ENCODE measurements at places on chromosomes 16 and 17. TPM values are rescaled to one million over a fixed set of nuclear protein-coding genes. Genes with fewer than 3 reads are reported as not detected.
A peak's percentile ranks its signal among the peaks of the same experiment; 100 is the strongest.

PRR15L gene
- total RNA-seq, result not detected

- no peak for DNase-seq
- peak overlapping the region; percentile 85 for H3K4me3 ChIP-seq
- no peak overlapping the region for H3K27ac ChIP-seq
- H3K36me3 ChIP-seq, result no peaks in the 10 kb centered on the region
- H3K27me3 ChIP-seq, result peaks cover 28% of the 10 kb centered on the region
- H3K4me1 ChIP-seq, result peaks cover 27% of the 10 kb centered on the region
Observed at GRCh38 chr17:62626719-62627218, 701 bp upstream of the MRC2 start.

GRCh38 chr16:88048985-88049384 is 97.8 kb downstream of the BANP start:
- no peak overlapping the region for H3K27ac ChIP-seq
- H3K27me3 ChIP-seq, result no peaks in the 10 kb centered on the region
- H3K4me1 ChIP-seq, result no peaks in the 10 kb centered on the region
- DNase-seq, result no peak
- no peaks in the 10 kb centered on the region for H3K36me3 ChIP-seq

- DNase-seq, result no peak
- no peaks in the 10 kb centered on the region for H3K36me3 ChIP-seq
- H3K4me1 ChIP-seq, result no peaks in the 10 kb centered on the region
- H3K27me3 ChIP-seq, result peaks cover 34% of the 10 kb centered on the region
- H3K27ac ChIP-seq, result no peak overlapping the region
- H3K4me3 ChIP-seq, result no peak overlapping the region
Observed at GRCh38 chr16:48075398-48075797, 80.4 kb downstream of the ABCC12 start.

DNA sequence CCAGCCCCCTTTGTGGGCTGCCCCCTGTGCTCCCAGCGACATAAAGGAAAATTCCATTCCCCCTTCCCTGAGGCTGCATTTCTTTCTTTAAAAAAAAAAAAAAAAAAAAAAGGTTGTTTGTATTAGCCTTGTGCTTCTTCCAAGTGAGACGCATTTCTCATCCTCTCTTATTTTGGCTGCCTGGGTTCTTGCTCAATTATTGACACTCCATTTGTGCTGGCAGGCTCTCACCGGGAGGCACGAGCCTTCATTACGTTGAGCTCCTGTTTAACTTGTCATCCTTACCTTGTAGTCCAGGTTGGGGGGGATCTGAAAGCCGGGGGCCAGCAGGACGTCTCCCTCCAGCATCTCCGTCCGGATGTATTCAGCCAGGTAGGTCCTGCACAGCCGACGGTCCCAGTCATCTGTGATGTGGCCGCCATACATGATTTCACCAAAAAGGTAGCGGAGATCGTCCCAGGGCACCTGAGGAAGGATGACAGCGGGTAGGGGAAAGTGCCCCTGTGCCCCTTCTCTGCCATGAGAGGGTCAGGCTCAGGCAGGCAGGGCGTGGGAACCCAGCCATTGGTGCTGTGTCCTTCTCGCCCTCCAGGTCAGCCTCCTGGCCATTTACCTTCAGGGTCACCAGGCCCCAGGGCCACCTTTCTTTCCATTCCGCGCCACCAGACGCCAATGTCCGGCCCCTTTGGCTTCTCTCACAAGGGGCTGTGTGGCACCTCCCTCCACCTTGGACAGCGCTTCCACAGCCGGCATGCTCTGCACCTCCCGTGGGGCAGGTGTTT is 50.6 kb downstream of the PGS1 start:
- peak overlapping the region; percentile 1 for H3K27ac ChIP-seq
- no peaks in the 10 kb centered on the region for H3K27me3 ChIP-seq
- DNase-seq, result no peak
- no peak overlapping the region for H3K4me3 ChIP-seq
- no peaks in the 10 kb centered on the region for H3K4me1 ChIP-seq
- peaks cover 5% of the 10 kb centered on the region for H3K36me3 ChIP-seq

GRCh38 chr16:11757671-11758545 is 15.3 kb upstream of the TXNDC11 start:
- peaks cover 14% of the 10 kb centered on the region for H3K36me3 ChIP-seq
- no peaks in the 10 kb centered on the region for H3K4me1 ChIP-seq
- H3K4me3 ChIP-seq, result no peak overlapping the region
- H3K27me3 ChIP-seq, result no peaks in the 10 kb centered on the region
- DNase-seq, result no peak
- H3K27ac ChIP-seq, result peak overlapping the region; percentile 23

- H3K36me3 ChIP-seq, result peaks cover 10% of the 10 kb centered on the region
- H3K27me3 ChIP-seq, result no peaks in the 10 kb centered on the region
- H3K4me1 ChIP-seq, result no peaks in the 10 kb centered on the region
- no peak overlapping the region for H3K4me3 ChIP-seq
Observed at GRCh38 chr16:3732171-3732570, 14.8 kb upstream of the TRAP1 start.

DNA sequence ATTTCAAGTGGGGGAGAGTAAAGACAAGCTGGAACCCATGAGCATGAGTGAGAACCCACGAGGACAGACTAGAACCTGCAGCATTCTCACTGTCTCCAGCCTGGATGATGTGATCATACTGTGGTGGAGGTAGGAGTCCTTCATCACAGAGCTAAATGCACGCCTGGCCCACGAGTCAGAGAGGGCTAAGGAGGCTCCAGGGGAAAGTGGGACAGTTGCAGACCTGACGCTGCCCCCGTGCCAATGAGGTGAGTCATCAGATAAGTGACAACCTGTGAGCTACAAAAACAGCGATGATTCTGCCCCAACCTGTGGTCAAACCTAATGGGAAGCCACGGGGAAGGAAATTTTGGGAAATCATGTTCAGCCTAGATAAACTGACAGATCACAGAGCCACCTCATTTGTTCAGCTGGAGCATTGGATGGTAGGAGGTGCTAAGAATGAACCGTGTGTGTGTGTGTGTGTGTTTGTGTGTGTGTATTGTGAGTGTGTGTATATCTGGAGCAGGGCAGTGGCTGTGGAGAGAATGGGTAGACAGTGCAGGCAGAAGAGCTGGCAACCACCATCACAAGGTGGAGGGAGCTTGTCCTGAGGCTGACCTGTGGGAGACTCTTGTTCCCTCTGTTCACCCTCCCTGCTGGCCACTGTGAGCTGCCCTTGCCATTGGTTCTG is 131.8 kb downstream of the UTP18 start:
- no peaks in the 10 kb centered on the region for H3K36me3 ChIP-seq
- H3K4me1 ChIP-seq, result no peaks in the 10 kb centered on the region
- DNase-seq, result no peak
- no peak overlapping the region for H3K4me3 ChIP-seq

DNA sequence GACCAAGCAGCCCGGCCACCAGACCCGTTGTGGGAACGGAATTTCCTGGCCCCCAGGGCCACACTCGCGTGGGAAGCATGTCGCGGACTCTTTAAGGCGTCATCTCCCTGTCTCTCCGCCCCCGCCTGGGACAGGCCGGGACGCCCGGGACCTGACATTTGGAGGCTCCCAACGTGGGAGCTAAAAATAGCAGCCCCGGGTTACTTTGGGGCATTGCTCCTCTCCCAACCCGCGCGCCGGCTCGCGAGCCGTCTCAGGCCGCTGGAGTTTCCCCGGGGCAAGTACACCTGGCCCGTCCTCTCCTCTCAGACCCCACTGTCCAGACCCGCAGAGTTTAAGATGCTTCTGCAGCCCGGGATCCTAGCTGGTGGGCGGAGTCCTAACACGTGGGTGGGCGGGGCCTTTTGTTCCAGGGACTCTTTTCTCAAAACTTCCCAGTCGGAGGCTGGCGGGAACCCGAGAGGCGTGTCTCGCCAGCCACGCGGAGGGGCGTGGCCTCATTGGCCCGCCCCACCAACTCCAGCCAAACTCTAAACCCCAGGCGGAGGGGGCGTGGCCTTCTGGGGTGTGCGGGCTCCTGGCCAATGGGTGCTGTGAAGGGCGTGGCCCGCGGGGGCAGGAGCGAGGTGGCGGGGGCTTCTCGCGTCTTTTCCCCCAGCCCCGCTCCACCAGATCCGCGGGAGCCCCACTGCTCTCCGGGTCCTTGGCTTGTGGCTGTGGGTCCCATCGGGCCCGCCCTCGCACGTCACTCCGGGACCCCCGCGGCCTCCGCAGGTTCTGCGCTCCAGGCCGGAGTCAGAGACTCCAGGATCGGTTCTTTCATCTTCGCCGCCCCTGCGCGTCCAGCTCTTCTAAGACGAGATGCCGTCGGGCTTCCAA is at the start of gene SLC2A4:
TSS of gene SLC2A4 (plus strand) at position 645 of the 879 bp plus-strand sequence. CDS start at position 862, 217 bp downstream.
- peaks cover 32% of the 10 kb centered on the region for H3K27me3 ChIP-seq
- H3K36me3 ChIP-seq, result no peaks in the 10 kb centered on the region
- H3K27ac ChIP-seq, result no peak within 1 kb of the TSS
- H3K4me1 ChIP-seq, result peaks cover 26% of the 10 kb centered on the region

KRT33B gene
- not detected for total RNA-seq

GRCh38 chr16:57388359-57389086 is 16.0 kb upstream of the CCL17 start:
- peak overlapping the region; percentile 41 for H3K27ac ChIP-seq
- H3K4me1 ChIP-seq, result peaks cover 11% of the 10 kb centered on the region
- no peaks in the 10 kb centered on the region for H3K36me3 ChIP-seq
- no peak for DNase-seq

GRCh38 chr17:83199500-83200201 is 120.2 kb downstream of the METRNL start:
- no peaks in the 10 kb centered on the region for H3K36me3 ChIP-seq
- peak overlapping the region; percentile 93 for H3K4me3 ChIP-seq
- H3K4me1 ChIP-seq, result peaks cover 72% of the 10 kb centered on the region
- H3K27ac ChIP-seq, result peak overlapping the region; percentile 96
- H3K27me3 ChIP-seq, result no peaks in the 10 kb centered on the region
- DNase-seq, result peak; percentile 88

PRSS8 gene
- not detected for total RNA-seq

WNK4 gene
- 1.0 TPM for total RNA-seq

DNA sequence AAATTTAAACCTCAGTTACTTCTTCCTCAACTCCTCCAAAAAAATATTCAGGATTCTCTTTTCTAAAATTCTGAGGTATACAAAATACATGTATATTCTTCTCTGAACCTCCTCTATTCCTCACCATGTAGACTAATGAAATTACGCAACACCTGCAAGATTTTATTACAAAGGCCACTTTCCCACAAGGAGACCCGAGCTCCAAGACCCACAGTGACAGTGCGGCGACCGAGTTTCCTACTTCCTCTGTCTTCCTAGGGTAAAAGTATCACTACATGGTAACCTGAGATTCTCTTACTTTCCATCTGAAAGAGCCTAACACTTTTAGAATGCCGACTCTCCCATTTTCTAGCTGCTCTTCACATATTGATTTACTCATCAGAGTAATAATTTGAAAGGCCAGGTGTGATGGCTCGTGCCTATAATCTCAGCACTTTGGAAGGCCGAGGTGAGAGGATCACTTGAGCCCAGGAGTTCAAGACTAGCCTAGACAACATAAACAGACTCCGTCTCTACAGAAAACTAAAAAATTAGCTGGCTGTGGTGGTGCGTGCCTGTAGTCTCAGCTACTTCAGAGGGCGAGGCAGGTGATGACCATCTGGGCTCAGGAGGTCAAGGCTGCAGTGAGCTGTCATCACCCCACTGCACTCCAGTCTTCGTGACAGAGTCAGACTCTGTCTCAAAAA is 35.7 kb downstream of the CYTH1 start:
- no peaks in the 10 kb centered on the region for H3K27me3 ChIP-seq
- peak overlapping the region; percentile 84 for H3K27ac ChIP-seq
- peaks cover 98% of the 10 kb centered on the region for H3K4me1 ChIP-seq
- peak overlapping the region; percentile 80 for H3K4me3 ChIP-seq
- H3K36me3 ChIP-seq, result peaks cover 6% of the 10 kb centered on the region

CCL4 gene
- 200 TPM for total RNA-seq

C1QTNF8 gene
- total RNA-seq, result not detected

- H3K27ac ChIP-seq, result no peak overlapping the region
- no peak for DNase-seq
- no peak overlapping the region for H3K4me3 ChIP-seq
Observed at GRCh38 chr17:40720899-40721298, 17.3 kb upstream of the KRT24 start.

DNA sequence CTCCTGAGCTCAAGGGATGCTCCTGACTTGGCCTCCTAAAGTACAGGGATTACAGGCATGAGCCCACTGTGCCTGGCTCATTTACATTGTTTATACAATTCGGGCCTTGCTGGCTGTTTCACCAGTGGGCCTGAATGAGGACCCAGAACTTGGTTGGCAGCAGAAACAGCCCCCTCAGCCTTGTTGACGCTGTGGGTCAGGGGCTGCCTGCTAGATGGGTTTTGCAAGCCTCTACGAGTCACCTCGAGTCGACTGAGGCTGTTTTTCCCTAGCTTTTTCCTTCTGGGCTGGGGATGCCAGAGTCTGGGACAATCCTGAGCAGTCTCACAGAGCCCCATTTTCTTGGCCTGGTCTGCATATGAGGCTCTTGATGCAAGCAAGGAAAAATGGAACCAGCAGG is 16.1 kb downstream of the PPL start:
- no peak for DNase-seq
- H3K27me3 ChIP-seq, result no peaks in the 10 kb centered on the region
- H3K36me3 ChIP-seq, result no peaks in the 10 kb centered on the region
- no peak overlapping the region for H3K27ac ChIP-seq
- H3K4me3 ChIP-seq, result no peak overlapping the region

MYOCD gene
- not detected for total RNA-seq

- peaks cover 5% of the 10 kb centered on the region for H3K4me1 ChIP-seq
- DNase-seq, result no peak
- H3K4me3 ChIP-seq, result no peak overlapping the region
- no peaks in the 10 kb centered on the region for H3K27me3 ChIP-seq
- H3K36me3 ChIP-seq, result no peaks in the 10 kb centered on the region
- H3K27ac ChIP-seq, result no peak overlapping the region
Observed at GRCh38 chr16:70701998-70702397, 16.1 kb upstream of the MTSS2 start.

MYH2 gene
- not detected for total RNA-seq

DNA sequence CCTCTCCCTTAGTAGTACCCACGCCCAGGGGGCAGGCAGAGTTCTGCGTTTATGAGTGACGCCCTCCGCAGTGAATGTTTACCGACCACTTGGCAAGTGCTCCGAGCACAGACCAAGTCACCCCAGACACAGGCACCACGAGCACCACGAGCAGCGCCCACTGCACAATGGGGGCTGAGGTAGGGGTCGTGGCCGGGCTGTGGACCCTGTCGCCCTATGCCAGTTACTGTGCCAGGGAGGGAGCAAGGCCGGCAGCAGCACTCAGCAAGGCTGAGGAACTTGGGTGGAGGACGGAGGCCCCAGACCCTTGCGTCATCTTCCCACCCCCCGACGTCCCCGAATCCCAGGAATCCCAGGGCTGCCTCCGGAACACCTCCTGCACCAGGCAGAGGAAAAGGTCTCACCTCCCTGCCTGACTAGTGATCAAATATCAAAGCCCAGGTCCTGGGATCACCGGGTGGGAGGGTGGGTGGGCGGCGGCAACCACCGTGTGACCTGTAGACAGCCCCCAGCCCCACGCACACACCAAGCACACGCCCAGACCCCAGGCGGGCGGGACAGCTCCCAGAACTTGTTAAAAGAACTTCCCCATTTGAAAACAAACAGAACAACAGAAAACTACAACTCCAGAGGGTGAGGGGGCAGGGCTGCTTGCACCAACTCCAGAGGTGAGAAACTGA is 5.4 kb downstream of the VASN start:
- no peak overlapping the region for H3K4me3 ChIP-seq
- H3K27ac ChIP-seq, result no peak overlapping the region
- no peak for DNase-seq
- H3K27me3 ChIP-seq, result no peaks in the 10 kb centered on the region
